ENCODE measurements at places on chromosomes 5 and 9.

DNA sequence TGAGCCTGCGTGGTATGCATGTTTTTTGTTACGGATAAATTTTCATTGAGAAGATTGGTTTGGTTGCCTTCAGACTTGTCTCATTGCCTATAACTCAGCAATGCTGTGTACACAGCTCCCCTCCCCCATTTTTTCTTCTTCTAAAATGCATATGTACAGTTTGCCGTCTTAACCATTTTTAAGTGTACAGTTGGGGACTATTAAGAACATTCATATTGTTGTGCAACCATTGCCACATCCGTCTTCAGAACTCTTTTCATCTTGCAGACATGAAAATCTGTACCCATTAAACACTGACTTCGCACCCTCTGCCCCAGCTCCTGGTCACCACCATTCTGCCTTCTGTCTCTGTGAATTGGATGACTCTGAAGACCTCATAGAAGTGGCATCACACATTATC is 6.2 kb downstream of the EXOC3 start:
- DNase-seq, result no peak

DNA sequence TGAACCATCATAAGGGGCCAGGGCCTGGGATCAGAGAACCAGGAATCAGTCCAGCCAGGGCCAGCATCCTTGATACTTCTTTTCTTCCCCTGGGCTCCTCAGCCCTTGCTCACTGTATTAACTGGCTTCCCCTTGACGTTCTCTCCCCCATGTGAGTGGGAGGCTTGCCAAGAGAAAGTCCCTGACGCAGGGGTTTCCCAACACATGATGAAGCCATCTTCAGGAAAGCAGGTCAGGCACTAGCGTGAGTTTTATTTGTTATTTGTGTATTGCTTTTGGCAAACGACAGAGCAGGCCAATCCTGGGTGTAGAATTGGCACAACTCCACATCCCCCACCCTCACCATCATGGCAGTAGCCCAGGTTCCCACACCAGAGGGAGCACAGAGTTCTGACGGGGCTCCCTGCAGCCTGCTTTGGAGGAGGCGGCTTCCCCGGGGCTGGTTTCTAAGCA is 165.5 kb upstream of the NFIL3 start:
- no peak for DNase-seq

DNA sequence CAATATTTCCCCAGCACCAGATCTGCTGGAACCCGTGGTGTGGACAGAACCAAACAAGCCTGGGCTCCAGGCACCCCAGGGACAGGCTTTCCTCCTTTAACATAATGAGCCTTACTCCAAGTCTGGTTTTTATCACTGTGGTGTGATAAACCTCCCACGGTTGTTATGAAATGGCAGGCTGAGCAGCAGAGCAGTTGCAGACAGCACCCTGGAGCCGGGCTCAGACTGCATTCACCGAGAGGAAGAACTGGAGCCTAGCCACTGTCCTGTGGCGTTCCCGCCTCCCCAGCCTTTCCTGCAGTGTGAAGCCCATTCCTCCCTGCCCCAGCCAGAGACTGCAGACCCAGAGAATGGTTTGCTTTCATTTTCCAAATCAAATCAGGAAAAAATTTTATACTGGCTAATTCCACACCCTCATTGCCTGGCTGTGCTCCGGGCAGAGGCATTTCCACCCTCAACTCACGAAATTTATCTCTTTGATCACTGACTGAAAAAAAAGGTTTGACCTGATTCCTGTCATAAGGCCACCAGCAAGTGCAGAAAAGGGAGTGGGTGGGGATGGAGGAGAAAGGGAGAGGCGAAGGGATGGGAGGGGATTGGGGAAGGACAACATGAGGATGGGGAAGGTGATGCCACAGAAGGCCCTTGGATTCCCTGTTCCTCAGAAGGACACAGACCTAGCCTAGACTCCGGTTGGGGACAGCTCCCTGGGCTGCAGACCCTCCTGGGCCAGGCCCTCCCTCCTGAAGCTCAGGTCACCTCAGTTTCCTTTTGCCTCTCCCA is 18.9 kb downstream of the IPPK start:
- no peak for DNase-seq

- DNase-seq, result no peak
Observed at GRCh38 chr5:54753034-54753433, 232.4 kb downstream of the ESM1 start.

DNA sequence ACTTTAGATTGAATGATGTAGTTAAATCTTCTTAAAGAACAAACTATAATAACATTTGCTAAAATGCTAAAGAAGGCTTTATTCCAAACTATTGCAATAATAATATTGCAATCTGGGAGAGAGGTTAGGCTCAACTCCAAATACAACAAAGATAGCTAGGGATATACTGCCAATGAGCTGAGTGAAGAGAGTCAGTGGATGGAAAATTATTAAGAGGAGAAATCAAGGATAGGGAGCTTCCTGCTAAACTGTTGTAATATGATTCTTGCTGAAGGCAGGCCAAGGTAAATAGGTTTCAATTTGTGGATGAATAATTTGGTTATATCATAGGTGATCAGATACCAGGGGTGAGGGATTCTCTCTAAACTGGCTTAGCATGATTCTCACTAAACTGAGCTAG is 1651.5 kb downstream of the EFNA5 start:
- no peak for DNase-seq

DNA sequence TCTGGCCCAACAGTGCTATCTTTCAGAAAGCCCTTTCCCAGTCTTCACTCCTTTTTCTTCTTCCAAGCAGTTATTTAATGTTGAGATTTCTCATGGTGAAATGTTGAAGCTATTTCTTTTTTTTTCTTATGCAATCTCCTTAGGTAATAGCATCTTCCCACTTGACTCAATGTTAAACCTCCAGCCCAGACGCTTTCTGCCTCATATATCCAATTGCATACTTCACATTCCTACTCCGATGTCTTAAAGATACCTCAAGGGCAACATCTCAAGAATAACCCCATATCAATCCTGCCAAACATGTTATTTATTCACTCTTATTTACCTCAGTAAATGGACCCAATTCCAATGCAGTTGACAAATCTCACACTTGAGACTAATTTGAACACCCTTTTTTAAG is 187.3 kb downstream of the CDH12 start:
- no peak for DNase-seq

DNA sequence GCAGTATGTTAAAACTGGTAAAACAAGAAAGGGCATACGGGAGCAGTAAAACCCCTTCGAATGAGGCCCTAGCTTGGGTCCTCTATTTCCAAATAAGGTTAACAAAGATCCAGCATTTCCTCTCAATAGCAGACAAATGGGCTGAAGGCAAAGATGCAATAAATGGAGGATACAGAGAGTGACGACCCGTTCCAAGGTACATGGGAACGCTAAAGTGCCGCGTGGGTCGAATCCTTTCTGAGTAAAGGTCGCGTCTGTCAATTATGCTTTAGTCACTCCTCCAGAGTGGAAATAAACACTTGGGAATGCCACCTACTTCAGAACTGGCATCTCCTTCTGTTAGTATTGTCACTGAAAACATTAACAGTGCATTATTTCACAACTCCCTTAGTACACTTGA is 24.7 kb downstream of the ARL15 start:
- no peak for DNase-seq

DNA sequence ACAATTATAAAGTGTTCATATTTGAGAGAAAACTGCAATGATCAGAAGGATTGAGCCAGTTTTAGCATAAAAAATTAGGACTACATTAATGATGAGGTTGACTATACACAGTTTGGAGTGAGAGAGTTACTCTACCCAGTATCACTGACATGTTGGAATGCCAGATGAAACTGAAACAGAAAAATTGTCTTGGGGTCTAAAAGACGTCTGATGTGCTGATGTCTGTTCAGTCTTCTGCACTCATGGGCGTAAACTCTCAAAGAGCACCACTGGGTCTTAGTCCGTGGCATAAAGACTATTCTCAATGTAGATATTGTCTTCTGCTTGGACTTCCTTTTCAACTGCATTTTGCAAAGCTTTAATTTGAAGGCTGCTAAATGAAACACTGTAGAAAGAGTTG is 29.5 kb downstream of the HAVCR1 start:
- DNase-seq, result no peak

DNA sequence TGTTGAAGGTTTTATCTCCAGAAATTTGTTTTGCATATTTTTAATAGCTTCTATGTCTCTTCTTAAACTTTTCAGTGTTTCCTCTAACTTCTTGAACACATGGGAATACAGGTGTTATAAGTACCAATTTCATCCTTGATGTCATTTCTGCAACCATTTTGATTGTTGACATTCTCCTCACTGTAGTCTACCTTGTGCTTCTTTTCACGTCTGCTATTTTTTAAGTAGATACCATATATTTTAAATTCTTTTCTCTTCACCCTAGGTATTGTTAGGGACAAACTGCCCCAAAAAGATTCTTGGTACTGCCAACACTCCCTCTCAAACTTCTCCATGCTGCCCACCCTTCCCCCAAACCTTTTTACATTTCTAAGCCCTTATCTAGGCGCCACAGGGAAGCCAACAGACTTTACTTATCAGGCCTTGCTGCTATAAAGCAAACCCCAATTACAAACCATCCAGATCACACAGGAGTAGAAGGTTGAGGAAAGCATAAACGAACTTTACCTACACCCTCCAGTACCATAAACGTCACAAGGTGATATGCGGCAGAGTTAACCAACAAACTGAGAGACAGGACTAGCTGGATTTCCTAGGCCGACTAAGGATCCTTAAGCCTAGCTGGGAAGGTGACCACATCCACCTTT is 1165.3 kb downstream of the TAF11L14 start:
- DNase-seq, result no peak

DNA sequence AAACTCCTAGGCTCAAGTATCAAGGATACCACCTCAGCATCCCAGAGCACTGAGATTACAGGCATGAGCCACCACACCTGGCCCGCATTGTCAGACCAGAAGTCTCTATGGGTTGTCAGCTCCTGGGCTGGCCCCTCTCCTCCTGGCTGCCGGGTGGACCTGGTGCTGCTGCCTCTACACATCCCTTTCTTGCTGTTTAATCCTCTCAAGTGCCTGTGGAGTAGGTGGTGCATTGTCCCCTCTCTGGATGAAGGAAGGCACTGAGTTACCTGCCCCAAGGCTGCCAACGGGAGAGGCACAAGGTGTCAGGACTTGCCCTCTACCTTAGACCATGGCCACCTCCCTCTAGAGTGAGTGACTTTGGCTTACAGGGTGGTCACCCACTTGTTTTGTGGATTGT is 37.4 kb downstream of the PHF2 start:
- DNase-seq, result no peak

DNA sequence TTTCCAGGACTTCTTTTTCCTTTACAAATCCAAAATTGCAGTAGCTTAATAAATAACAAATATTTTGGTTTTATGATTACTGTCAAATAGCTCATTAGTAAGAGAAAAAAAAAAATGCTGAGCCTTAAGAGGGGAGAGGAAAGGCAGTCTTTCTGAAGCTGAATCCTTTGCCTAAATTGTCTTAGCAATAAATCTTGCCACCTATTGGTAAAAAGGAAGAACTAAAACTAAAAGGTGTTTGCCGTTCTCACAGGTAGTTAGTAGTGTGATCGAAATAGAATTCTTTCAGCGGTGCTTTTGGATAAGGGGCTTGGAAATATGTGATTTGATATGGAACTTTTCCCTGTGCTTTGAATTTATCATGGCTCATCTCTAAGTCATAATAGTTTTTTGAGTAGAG is 31.2 kb downstream of the PIK3R1 start:
- DNase-seq, result no peak

DNA sequence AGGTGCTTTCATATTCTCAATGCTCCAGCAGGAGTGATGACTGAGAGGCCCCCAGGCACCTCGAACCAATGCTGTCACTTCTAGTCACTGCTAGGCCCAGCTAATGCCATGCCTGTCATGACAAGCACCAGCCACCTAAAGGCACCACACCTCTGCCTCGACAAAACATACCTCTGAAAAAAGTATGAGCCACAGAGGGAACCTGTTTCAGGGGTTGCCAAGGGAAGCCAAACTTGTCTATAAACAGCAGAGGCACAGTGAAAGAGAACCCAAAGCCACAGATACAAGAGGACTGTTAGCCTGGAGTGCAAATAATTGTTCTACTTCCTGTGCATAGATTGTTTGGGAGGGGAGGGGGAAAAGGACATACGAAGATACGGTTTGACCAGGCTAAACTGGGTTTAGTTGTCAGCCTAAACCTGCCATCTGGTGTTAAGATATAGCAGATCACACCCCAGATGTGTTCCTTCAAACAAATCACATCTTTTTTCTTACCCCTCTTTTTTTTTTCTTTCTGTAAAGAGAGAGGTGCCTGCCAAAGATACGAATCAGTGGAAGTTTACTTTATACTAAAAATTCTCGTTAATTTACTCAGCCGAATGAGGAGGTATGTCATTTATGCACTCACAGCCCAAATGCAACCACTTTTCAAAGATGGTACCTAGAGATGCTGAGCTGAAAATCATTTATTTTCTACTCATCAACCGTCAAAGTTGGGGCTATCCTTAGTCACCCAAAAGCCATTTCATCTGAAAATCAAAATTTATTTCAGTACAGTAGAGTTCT is 45.7 kb downstream of the BNC2 start:
- DNase-seq, result no peak

DNA sequence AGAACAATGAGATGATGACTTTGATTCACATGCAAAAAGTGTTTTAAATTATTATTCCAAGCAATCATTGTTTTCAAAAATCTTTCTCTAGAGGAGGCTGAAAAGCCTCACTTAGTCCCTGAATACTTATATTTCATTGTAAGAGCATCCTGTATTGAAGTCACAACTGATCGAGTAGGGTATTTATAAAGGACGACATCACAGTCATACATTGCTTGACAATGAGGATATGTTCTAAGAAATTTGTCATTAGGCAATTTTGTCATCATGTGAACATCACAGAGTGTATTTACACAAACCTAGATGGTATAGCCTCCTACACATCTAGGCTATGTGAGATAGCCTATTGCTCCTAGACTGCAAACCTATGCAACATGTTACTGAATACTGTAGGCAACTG is 510.4 kb upstream of the RGMB start:
- DNase-seq, result no peak

DNA sequence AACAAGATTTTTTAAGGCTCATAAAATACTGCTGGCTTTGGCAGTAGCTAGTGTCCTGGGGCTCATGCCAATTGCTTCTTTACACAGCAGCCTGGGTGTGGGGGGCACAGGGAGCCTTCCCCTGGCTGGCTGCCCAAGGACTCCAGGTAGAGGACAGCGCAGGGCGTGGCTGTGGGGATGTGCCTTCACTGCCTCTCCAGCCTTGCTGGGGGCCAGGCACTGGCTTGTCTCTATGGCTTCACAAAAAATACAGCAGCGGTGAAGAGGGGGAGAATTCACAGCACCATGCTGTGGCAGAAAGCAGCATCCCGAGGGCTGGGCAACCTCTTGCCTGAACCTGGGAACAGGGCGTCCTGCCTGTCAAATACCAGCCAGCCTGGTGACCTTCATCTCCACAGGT is 57.4 kb downstream of the DAP start:
- DNase-seq, result no peak

DNA sequence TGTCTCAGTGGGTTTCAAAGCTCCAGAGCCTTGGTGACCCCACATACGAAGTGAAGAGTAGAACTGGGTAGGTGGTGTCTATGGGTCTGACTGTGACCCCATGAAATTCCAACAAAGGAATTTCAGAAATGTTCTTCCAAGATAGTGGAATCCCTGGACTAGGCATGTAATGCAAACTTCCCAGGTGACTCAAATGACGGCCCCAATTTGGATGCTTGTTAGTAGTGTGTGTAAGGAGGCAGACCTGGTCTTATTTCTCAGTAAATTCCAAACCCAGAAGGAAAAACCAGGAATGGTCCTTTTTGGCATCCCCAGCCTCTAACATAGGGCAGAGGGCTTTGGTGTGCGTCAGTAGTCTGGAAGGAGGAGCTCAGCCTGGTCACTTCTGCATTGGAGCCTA is 43.6 kb upstream of the ABCA1 start:
- no peak for DNase-seq

GRCh38 chr5:15594977-15595568 is 95.1 kb downstream of the FBXL7 start:
- no peak for DNase-seq

Measured in stimulated activated CD4-positive, alpha-beta T cell treated with anti-CD3 and anti-CD28 coated beads, Interleukin-12 subunit alpha, Interleukin-12 subunit beta, amount 100 ng/mL, for 4 hours (primary cell).